Immature natural killer cell (primary cell): ENCODE measurements at places on chromosomes 6 and 20. TPM values are rescaled to one million over a fixed set of nuclear protein-coding genes. Genes with fewer than 3 reads are reported as not detected.

Gene HEY2
- polyA plus RNA-seq, result 2.1 TPM

Gene GSTA3
- not detected for polyA plus RNA-seq

Gene BPIFB4
- polyA plus RNA-seq, result not detected

Gene OXT
- 1.1 TPM for polyA plus RNA-seq

Gene COL11A2
- 0.33 TPM for polyA plus RNA-seq

Gene CRIP3
- 0.26 TPM for polyA plus RNA-seq

Gene FHL5
- polyA plus RNA-seq, result not detected

GRCh38 chr6:113594726-113595125 lies 262.4 kb upstream of the MARCKS start:
- no peaks in the 10 kb centered on the region for H3K36me3 ChIP-seq
- no peak overlapping the region for H3K27ac ChIP-seq
- H3K4me1 ChIP-seq, result no peaks in the 10 kb centered on the region

DNA sequence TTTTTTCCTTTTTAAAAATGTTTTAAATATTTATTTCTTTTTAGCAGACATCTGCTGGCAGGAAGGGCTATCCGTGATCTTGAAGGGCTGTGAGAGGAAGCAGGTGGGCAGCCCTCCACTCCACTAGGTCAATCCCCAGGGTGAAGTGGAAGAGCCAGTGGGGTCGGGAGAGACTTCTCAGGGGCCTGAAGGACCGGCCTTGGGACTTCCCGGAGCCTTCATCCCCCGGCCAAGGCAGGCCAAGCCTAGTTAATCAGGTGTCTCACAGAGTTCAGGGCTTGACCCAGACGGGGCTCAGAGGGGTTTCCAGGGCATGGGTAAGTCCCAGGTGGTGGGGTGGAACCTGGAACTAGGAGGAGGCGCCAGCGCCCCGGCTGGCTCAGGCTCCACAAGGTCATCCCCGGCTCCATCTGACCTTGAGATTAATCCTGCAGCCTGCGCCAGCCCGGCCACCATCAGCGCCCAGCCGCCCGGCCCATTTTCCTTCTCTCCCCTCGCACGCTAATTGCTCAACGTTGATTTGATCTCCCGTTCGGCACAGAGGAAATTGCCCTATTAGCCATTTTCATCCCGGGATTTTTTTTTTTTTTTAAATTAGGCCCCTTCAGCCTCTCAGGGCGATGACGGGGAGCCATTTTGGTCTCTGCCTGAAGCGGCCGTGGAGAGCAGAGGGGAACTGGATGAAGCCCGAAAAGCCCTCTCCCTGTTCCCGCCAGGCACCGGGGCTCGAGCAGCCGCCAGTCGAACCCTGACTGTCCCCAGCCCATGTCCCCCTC lies 44.4 kb downstream of the MDFI start:
- H3K4me3 ChIP-seq, result peak overlapping the region; percentile 71
- DNase-seq, result no peak
- peak overlapping the region; percentile 44 for H3K27ac ChIP-seq
- peaks cover 23% of the 10 kb centered on the region for H3K4me1 ChIP-seq
- H3K27me3 ChIP-seq, result no peaks in the 10 kb centered on the region

DNA sequence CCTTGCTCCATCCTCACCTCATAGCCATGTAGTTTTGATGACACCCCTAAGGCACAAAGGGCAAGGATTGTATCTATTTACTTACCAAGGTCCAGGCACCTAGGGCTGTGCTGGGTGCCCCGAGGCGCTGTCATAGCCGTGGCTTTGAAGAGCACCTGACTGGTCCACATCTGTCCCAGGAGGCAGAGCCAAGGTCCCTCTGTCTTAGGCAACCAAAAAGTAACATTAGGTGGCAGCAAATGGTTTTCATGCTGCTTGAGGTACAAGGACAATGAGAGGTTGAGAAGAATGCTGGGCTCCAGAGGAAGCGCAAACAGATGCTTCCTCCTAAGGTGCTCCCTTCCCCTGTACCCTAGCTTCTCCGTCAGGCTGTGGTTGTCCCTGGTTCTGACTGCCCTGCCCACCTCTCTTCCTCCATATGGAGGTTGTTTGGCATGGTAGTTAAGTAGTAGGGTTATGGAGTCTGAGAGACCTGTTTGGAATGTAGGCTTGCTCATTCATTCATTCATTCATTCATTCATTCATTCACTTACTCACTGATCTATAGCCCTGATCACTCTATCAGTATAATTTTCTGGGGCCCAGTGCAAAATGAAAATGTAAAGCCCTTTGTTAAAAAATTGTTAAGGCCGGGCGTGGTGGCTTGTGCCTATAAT lies 3.0 kb upstream of the UQCC2 start:
- H3K27me3 ChIP-seq, result peaks cover 8% of the 10 kb centered on the region
- H3K4me3 ChIP-seq, result no peak overlapping the region
- no peak overlapping the region for H3K27ac ChIP-seq
- H3K4me1 ChIP-seq, result peaks cover 25% of the 10 kb centered on the region

- H3K27ac ChIP-seq, result no peak overlapping the region
- H3K36me3 ChIP-seq, result no peaks in the 10 kb centered on the region
- no peak for DNase-seq
- no peak overlapping the region for H3K4me3 ChIP-seq
- H3K4me1 ChIP-seq, result no peaks in the 10 kb centered on the region
- peaks cover 14% of the 10 kb centered on the region for H3K27me3 ChIP-seq
These were observed 30.4 kb downstream of the KCNB1 start for GRCh38 chr20:49452011-49452482.

- H3K27ac ChIP-seq, result no peak overlapping the region
- H3K27me3 ChIP-seq, result peaks cover 7% of the 10 kb centered on the region
- no peak overlapping the region for H3K4me3 ChIP-seq
- no peaks in the 10 kb centered on the region for H3K36me3 ChIP-seq
- DNase-seq, result no peak
- no peaks in the 10 kb centered on the region for H3K4me1 ChIP-seq
These were observed 50.7 kb upstream of the TOX2 start for GRCh38 chr20:43863821-43864544.

DNA sequence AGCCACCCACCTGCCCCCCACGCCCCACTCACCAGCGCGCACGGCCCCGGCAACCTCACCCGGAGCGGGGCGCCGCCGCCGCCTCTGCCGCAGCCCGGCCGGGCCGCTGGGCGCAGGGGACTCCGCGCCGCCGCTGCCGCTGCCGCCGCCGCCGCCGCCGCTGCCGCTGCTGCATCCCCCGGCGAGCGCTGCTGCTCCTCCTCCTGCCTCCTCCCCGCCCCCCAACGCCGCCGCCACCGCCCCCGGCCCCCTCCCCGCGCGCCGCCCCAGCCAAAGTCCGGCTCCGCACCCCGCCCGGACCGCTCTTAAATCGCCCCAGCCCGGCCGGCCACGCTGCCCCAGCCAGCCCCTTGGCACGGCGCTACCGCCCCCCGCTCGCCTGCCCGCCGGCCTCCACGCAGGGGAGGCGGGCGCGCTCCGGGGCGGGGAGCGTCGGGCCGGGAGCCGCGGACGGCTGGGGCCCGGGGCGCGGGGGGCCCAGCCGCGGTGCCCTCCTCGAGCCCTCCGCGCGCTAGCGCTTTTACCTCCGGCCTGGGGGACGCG lies at the start of gene SULF2:
SULF2 (minus strand) TSS at position 171 of the 543 bp plus-strand sequence. CDS start 28,118 bp downstream, outside the sequence.
- H3K4me3 ChIP-seq, result peak within 1 kb of the TSS; percentile 21
- peaks cover 5% of the 10 kb centered on the region for H3K4me1 ChIP-seq
- H3K36me3 ChIP-seq, result no peaks in the 10 kb centered on the region
- peaks cover 20% of the 10 kb centered on the region for H3K27me3 ChIP-seq
- no peak for DNase-seq

DNA sequence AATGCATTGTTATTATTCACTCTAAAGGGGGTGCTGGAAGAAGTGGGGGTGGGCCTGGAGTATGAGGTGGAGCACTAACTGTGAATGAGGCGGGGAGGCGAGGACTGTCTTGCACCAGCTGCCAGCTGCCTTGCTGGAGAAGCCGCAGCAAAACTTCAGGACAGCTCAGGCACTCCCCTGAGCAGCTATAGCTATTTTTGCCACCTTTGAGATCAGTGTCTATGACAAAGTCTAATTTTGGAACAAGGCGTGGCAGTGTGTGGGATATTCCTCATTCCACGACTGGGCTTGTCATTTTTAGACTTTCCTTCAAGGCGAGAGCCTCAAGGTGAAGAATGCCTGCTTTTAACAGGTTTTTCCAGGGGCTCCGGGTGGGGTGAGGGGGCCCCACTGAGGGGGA lies 143.8 kb downstream of the DOK5 start:
- no peak for DNase-seq
- no peaks in the 10 kb centered on the region for H3K4me1 ChIP-seq
- no peak overlapping the region for H3K4me3 ChIP-seq
- no peaks in the 10 kb centered on the region for H3K36me3 ChIP-seq
- no peaks in the 10 kb centered on the region for H3K27me3 ChIP-seq
- no peak overlapping the region for H3K27ac ChIP-seq

GRCh38 chr20:40110311-40110831 lies 578.7 kb downstream of the MAFB start:
- DNase-seq, result no peak
- no peaks in the 10 kb centered on the region for H3K36me3 ChIP-seq
- no peak overlapping the region for H3K4me3 ChIP-seq
- H3K27me3 ChIP-seq, result no peaks in the 10 kb centered on the region

- H3K4me1 ChIP-seq, result peaks cover 71% of the 10 kb centered on the region
- peaks cover 2% of the 10 kb centered on the region for H3K27me3 ChIP-seq
- no peak overlapping the region for H3K4me3 ChIP-seq
- peak overlapping the region; percentile 86 for H3K27ac ChIP-seq
- no peak for DNase-seq
These were observed 17.5 kb downstream of the ACSS1 start for GRCh38 chr20:25040438-25040831.

- H3K36me3 ChIP-seq, result no peaks in the 10 kb centered on the region
- no peak for DNase-seq
- H3K27ac ChIP-seq, result no peak overlapping the region
- no peaks in the 10 kb centered on the region for H3K4me1 ChIP-seq
- no peaks in the 10 kb centered on the region for H3K27me3 ChIP-seq
- H3K4me3 ChIP-seq, result no peak overlapping the region
These were observed 24.9 kb downstream of the CITED2 start for GRCh38 chr6:139349464-139350020.

GRCh38 chr6:127115746-127116145 lies 2.7 kb upstream of the RSPO3 start:
- H3K27me3 ChIP-seq, result peaks cover 5% of the 10 kb centered on the region
- H3K36me3 ChIP-seq, result no peaks in the 10 kb centered on the region
- no peak overlapping the region for H3K27ac ChIP-seq

- H3K27me3 ChIP-seq, result peaks cover 6% of the 10 kb centered on the region
- peak overlapping the region; percentile 96 for H3K27ac ChIP-seq
- peak overlapping the region; percentile 89 for H3K4me3 ChIP-seq
- DNase-seq, result peak; percentile 34
These were observed 7.1 kb downstream of the MAP3K5 start for GRCh38 chr6:136784910-136785746.

DNA sequence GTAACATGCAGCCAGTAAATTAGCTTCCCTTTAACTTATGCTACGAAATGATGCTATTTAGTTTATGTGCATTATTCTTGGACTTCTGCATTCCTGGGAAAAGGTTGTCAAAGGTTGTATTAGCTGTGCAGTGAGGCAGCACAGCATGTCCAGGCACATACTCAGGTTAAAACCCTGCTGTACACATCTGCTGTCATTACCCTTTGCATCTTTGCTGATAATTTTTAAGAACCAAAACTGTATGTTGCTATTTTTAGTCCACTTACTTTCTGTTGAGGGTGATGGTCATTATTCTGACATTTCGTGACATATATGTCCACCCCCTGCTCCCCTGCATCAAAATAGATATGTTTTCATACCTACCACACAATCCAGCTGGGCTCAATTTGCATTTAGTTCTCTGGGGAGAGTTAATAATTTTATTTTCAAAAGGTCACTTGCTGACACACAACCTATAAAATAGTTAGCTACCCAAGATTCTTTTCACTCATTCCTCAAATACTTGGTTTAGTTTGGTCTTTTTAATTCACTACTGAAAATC lies 142.5 kb upstream of the SPACA1 start:
- no peak overlapping the region for H3K27ac ChIP-seq
- no peak for DNase-seq
- H3K4me1 ChIP-seq, result peaks cover 21% of the 10 kb centered on the region
- H3K36me3 ChIP-seq, result no peaks in the 10 kb centered on the region
- no peak overlapping the region for H3K4me3 ChIP-seq
- peaks cover 22% of the 10 kb centered on the region for H3K27me3 ChIP-seq

- no peak overlapping the region for H3K27ac ChIP-seq
- no peak overlapping the region for H3K4me3 ChIP-seq
- H3K4me1 ChIP-seq, result no peaks in the 10 kb centered on the region
- no peak for DNase-seq
- no peaks in the 10 kb centered on the region for H3K36me3 ChIP-seq
- H3K27me3 ChIP-seq, result no peaks in the 10 kb centered on the region
These were observed 309.2 kb downstream of the CDH4 start for GRCh38 chr20:61561111-61561830.
